T1000 (cell line): ENCODE measurements at places on chromosomes 2 and 18.

DNA sequence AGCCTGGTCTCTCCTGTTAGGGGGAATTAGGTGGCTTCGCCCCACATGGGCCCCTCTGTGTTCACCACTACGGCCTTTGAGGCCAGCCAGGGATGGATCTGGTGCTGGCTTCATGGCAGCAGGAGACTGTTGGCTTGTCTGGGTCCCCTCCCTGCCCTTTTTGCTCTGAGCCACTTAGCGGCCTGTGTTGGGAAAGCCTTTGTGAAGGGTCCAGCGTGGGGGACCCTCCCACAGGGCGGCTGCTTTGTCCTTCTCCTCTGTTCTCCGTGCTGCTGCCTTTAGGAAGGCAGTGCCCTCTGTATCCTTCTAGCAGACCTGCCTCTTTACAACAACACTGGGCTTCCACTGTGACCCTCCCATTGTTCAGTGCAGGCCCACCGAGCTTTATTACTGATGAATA is 118.4 kb downstream of the TSN start:
- DNase-seq: no peak

DNA sequence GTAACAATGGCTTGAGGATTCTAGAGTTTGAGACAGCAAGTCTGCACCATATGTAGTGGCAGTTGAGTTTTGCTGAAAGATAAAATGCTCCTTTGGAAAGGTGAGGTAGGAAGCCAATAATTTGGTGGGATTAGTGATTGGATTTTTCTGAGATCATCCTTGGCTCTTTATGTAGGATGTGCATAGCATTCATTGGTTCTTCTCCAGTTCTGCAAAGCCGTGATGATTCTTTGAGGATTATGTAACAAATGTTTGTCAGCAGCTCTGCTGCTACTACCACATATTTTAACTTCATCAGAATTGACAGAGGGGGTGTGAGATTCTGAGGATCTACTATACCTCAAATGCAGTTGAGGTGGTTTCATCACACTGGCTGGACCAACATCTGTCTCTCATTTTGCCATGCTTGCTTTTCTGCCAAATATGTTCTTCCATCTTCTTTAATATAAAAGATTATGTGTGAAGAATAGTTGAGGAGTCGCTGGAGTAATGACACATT is 188.9 kb upstream of the RASGRP3 start:
- no peak for DNase-seq

GRCh38 chr18:63132819-63133200 is 186.8 kb downstream of the BCL2 start:
- no peak for DNase-seq

GRCh38 chr2:130252880-130253645 is 54.8 kb upstream of the TUBA3E start:
- no peak for DNase-seq

DNA sequence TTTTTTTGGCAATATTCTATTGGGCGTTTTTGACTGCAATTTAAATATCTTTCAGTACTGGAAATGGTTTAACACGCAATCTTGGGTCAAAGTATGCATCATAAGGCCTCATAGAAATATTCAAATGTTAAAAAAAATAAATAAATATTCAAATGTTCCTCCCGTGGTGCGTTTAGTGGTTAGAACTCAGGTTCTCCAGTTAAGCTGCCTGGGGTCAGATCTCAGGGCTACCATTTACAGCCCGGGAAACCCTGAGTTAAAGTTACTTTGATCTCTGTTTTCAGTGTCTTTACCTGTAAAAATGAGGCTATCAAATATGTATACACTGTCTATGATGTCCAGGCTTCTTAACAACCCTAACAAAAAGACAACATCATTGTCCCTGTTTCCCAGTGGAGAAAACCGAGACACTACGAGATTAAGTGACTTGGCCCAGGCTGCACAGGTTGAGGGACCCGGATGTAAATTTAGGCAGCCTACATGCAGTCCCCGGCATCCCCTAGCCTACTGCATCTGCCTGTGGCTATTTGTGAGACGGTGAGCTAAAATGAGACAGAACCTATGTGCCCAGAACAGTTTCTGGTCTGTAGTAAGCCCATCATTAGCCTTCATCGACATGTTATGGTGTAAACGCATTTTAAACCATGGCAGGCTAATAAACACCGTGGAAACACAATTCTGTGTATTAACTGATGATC is 1.7 kb downstream of the FHL2 start:
- DNase-seq: no peak

DNA sequence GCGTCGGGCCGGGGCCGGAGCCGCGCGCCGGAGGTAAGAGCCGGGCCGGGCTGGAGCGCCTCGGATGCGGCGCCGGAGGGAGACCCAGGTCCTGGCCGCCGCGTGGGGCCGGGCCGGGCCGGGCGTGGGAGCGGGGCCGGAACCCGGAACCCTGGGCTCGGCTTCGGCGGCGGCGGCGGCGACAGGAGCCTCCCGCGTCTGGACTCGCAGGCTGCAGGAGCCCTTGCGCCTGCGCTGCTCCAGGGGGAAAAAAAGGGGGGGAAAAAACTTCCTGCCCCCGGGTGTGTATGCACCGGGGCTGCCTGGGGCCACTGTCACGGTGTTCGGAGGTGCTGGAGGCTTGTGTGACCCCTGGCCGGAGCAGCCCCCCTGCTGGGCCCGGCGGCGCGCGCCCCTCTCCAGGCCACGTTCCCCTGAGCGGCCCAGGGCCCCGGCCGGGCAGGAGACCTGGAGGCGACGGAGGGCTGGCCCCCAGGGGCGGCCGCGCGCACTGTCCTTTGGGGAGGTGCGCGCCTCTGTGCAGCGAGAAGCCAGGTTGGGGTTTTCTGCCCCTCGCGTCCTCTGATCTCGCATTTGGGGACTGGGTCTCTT is 864 bp downstream of the KLHL29 start:
- DNase-seq: peak; percentile 54

DNA sequence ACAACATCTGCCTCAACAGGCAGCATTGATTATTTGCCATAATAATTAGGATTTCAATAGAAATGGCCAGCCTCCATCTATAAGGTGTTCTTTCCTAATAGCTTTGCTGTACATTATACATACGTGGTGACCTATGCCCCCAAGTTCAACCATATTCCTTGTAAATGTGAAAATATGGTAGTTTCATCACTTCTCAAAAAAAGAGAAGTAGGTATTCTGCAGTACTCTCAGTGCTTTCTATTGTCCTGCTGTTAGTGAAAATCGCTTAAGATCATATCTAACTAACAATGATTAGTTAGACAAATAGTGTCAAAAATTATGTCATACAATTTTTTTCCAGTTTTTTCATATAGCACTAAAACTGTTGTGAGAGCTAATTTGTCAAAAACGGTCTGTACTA is 79.6 kb downstream of the SLC4A10 start:
- DNase-seq: no peak

- no peak for DNase-seq
Measured at GRCh38 chr2:67214585-67215185, 182.4 kb upstream of the ETAA1 start.

- DNase-seq: no peak
Measured at GRCh38 chr2:207073801-207074678, 91.7 kb downstream of the KLF7 start.

DNA sequence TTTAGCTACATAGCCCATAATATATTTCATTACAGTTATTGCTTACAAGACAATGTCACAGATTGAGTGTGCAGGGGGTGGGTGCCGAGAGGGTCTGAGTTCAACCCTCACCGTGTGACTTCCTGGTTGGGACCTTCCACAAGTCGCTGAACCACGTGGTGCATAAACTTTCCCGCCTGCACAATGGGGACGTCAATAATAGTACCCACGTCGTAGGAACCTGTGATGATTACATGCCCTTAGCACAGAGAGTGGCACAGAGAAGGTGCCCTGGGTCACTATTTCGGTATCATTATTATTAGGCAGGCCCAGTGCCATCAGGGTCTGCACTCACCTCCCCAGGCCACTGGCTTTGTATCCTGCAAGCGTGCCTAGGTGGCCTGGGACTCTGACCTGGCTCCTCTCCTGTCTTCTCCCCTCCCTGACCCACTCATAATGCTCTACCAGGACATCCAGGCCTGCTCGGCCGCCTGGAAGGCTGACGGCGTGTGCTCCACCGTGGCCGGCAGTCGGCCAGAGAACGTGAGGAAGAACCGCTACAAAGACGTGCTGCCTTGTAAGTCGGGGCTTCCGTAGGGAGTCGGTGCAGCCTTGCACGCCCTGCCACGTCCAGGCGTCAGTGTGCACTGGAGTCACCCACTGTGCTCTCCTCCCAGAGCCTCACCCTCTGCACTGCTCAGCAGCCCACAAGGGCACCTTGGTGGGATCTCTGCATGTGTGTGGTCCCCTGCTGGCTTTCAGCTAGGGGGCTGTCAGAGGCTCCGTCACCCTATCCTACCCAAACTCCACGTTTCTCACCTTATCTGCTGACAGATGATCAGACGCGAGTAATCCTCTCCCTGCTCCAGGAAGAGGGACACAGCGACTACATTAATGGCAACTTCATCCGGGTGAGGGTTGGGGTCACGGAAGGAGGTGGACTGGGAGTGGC is 2.8 kb downstream of the PTPN18 start:
- no peak for DNase-seq

DNA sequence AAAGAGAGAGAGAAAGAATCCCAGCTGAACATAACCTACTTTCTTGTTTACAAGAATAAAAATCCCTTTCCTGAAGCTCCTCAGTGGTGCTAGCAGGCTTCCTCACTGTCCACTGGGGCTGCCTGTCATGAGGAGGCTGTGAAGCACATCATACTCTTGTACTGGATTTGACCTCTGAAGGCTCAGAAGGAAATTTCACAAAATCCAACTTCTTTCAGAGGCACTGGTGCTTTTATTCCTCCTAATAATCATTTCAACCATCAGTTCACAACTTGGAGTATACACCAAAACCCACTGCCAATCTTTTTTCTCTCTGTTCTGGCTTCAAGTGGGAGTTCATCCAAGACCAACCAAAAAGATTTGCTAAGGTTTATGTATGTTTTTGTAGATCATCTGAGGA is 48.5 kb downstream of the TMX3 start:
- DNase-seq: no peak

GRCh38 chr2:229050133-229050532 is 221.0 kb downstream of the PID1 start:
- DNase-seq: no peak

GRCh38 chr2:75162897-75163296 is 36.4 kb downstream of the TACR1 start:
- no peak for DNase-seq

DNA sequence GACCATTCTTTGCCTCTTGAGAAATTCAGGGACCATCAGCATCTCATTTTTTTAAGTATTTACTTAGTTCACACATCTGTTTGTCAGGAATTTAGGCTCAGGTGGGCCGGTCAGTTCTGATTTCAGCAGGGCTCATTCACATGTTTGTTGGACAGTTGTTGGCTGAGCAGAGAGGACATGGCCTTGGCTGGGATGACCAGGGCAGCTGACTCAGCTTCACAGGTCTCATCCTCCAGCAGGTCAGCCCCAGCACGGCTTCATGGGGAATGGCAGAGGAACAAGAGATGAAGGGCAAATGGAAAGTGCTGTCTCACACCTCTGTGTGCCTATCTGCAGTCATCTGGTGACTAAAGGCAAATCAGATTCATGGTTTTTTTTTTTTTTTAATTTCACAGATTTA is 136.1 kb upstream of the TMEM200C start:
- no peak for DNase-seq

- no peak for DNase-seq
Measured at GRCh38 chr2:75021672-75022071, 63.2 kb downstream of the POLE4 start.

DNA sequence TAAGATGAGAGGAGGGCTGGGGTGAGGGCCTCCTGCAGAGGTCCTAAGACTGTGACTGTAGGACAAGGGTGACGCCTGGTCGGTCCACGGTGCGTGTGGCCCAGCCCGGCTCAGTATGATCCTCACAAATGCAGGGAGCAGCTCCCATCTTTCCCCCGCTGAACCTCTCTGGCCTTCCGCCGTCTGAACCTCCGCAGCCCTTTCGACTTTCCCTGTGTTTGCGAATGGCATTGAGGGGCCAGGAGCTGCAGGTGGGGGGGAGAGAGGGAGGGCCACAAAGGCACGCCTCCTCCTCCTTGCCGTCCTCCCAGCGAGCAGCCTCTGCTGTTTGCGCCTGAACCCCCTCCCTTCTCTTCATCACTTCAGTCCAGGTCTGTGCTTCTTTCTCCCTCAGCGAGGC is 68.6 kb upstream of the PXDN start:
- no peak for DNase-seq

- DNase-seq: no peak
Measured at GRCh38 chr2:47236503-47237215, 81.6 kb upstream of the STPG4 start.

GRCh38 chr18:78238404-78239089 is 741.1 kb upstream of the SALL3 start:
- DNase-seq: peak; percentile 0

- DNase-seq: no peak
Measured at GRCh38 chr18:69830189-69830588, 117.5 kb downstream of the CD226 start.

DNA sequence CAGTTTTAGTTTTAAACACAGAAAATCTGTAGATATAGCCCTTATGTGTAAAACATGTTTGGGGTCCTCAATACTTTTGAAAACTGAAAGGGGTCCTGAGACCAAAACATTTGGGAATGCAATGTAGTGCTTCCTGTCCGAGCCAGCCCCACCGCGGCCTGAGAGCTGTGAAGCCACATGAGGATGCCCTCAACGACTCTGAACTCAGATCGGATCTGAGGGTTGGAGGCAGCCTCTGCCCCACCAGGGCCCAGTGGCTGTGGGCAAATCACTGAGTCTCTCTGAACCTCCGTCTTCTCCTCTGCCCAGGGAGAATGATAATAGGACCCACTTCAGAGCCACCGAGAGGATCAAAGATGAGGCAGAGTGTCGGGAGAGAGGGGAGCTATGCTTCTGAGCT is 33.4 kb upstream of the HPCAL1 start:
- no peak for DNase-seq

DNA sequence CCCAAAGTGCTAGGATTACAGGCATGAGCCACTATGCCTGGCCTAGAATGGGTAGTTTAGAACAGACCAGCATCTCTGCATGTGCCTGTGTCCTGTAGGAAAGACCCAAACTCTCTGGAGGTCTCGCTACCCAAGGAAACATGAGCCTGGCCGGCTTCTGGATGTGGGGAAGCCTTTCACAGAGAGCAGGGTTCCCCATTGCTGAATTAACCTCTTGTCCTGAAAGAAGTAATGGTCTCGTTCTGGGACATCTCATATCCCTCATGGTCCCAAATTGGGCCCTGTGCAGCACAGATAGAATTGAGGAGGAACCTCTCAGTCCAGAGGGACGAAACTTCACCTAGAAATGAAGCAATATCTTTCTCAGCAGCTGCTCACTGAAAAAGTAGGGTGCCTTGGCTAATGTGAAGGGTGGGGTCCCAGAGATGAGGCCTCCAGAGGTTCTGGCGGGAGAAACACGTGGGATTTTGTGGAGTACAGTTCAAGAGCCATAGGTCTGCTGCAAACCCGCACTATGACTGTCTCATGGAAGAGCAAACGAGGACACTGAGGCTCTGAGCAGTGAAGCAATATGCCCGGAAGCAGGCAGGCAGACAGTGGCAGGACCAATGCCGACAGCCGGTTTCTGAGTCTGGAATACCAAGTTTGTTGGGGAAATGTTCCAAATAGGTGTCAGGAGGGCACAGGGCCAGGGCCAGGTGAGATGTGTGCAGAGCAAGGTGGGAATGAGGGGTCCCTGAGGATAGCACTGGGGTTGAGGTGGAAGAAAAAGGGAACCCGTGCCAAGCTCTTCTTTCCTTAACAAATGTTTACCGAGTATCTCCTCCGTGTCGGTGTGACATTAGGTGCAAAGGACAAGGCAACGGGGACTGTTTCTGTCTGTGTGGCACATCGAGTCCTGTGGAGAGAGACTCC is 121.0 kb upstream of the TWIST2 start:
- DNase-seq: no peak
